ENCODE measurements at places on chromosomes 7 and 10.

- DNase-seq = no peak
Observed at GRCh38 chr7:5690931-5691473, 90.5 kb downstream of the RNF216 start.

DNA sequence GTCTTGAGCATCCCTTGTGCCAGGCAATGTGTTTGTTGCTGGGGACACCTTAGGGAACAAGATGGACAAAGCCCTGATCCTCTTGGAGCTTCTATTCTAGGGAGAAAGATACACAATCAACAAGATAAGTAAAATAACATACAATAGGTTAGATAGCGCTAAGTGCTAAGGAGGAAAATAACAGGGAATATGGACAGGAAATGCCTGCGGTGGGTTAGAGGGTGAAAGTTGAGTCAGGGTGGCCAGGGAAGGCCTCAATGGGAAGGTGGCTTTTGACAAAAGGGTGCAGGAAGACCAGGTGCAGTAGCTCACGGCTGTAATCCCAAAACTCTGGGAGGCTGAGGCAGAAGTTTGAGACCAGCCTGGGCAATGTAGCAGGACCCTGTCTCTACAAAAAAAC is 38.3 kb upstream of the MYL10 start:
- no peak for DNase-seq

DNA sequence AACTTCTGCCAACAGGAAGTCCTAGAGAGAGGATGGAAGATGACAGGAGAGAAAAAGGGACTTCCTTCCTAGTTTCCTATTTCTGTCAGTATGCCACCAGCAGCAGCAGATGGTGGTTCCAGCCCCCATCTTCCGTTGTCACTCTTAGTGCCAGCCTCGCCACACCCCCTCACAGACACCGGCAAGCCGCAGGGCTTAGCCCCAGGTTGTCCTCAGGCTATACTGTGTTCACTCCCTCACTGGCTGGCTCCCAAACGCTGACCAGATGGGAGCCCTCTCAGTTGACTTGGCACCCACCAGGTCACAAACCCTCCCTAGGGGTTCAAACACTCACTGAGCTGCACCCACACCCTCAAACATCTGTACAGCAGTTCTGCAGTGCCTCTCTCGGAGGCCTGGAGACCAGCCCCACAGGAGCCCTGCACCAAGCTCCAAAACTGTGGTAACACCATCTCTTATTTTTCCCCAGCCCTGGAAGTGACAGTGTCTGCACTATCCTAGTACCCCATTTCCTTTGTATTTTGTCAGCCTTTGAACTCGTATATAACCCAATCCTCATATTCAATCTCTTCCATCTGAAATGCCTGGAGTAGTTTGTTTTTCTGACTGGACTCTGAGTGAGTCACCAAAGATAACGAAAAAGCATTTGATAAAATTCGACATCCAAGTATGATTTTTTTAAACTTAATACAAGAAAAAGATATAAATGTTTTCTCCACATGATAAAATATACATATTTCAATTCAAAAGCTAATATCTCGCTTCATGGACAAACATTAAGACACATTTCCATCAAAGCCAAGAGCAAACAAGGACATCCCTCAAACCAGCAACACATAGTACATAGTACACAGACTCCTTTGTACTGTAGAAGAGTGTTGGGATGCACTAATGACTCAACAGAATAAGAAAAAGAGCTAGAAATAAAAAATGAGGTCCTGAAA is 34.5 kb downstream of the SMURF1 start:
- DNase-seq = peak; percentile 63

DNA sequence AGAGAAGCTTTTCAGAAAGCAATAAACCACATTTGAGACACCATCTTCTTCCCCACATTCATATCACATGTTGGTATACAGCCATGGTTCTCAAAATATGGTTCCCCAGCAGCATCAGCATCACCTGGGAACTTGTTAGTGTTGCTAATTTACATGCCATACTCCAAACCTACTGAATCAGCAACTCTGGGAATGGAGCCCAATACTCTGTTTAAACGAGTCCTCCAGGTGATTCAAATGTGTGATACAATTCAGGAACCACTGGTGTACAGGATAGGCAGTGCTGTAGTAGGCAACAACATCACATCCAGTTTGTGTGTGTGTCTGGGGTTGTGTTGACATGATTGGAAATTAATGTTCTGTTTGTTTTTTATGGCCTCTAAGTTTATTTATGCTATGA is 47.7 kb downstream of the ZNF277 start:
- no peak for DNase-seq

- DNase-seq = peak; percentile 4
Observed at GRCh38 chr10:9140373-9140772, 1085.9 kb downstream of the GATA3 start.

DNA sequence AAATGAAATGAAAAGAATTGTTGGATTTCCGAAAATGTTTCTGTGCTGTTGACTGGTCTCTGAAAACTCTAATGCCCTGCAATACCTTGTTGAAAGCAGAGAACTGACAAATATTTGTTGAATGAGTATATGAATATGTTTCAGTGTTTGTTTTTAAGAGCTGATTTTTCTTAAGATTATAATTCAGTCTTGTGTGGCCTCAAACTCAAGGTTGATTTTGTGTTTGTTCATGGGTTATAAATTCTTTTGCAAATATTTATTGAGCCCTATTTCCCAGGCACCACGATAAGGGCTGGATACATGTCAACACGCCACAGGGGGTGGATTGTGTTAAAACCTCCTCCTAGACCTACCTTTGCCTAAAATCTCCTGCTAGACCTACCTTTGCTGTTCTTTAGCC is 203.9 kb upstream of the PLPP4 start:
- DNase-seq = no peak

DNA sequence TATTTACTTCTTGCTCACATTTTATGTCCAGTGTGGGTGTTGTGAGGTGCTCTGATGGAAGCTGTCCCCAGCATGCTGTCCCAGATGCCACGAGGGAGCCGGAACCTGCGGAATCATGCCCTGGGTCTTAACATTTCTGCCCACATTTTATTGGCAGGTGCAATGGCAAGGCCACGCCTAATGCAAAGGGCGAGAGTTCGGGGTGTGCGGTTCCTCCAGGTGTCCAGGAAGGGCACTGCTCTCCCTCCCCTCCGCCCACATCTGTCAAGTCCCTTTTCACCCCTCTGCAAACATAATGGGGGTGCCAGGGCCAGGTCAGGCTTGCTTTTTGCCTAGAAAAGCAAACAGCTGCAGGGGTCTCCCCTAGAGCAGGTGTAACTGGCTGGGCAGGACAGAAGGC is 16.4 kb downstream of the PDAP1 start:
- no peak for DNase-seq

DNA sequence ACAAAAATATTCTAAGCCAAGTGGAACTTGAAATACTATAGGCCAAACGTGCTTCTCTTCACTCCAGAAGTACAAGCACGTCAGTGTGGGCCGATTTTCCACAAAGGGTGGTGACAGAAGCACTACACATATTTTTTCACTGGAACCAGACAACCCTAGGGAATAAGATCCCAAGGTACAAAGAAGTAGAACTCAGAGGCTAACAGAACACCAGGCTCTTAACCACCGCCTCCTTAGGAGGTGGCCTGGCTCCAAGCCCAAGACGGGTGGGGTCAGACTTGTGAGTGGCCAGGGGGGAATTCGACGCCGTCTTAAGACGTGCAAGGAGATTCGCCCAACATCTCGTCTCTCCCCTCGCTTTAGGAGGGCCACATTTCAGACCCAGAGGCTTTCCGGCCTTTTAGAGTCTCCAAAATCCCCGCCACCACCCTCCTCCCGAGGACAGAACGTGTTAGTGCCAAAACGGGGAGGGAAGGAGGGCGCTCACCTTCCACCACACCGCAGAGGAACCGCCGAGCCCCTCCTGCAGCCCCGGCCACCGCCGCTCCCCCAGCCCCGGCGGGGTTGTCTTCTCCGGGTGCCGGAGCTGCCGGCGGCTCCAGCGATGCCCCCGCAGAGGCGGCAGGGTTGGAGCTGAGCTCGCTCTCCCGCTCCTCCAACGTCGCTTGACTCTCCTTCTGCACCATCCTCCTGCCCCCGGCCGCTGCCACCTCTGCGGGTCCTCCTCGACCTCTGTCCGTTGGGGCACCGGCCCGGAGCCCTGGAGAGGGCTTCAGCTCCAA is 716 bp downstream of the OGA start:
- DNase-seq = peak; percentile 98

GRCh38 chr7:148871551-148871950 is 12.5 kb downstream of the EZH2 start:
- DNase-seq = no peak

GRCh38 chr7:79452495-79453265 is 787 bp downstream of the MAGI2 start:
- peak; percentile 24 for DNase-seq

GRCh38 chr10:43273543-43273942 is 6.7 kb upstream of the RASGEF1A start:
- no peak for DNase-seq
